ENCODE measurements at places on chromosomes 16 and 17. TPM values are rescaled to one million over a fixed set of nuclear protein-coding genes. Genes with fewer than 3 reads are reported as not detected.

Gene CTRB1
- total RNA-seq: not detected

Gene TBC1D3C
- not detected for total RNA-seq

Gene GPR179
- total RNA-seq: 0.10 TPM

Gene KRT25
- not detected for total RNA-seq

Gene CCL3
- total RNA-seq: not detected

Gene MMP2
- total RNA-seq: 66.9 TPM

Gene MPP2
- total RNA-seq: 22.3 TPM

Gene ALDH3A1
- total RNA-seq: 1.1 TPM

Gene TTYH2
- total RNA-seq: 22.4 TPM

Gene TNS4
- total RNA-seq: not detected

Gene HLF
- total RNA-seq: 29.0 TPM

Gene CCDC137
- total RNA-seq: 7.8 TPM

Gene USP6
- total RNA-seq: 0.06 TPM

Gene CCL4
- 1.0 TPM for total RNA-seq

Gene PLK1
- 9.2 TPM for total RNA-seq

Gene TEX19
- not detected for total RNA-seq

Gene AIPL1
- total RNA-seq: not detected

Gene ZACN
- not detected for total RNA-seq

Gene ITGAX
- 52.7 TPM for total RNA-seq

Gene CRYBA1
- not detected for total RNA-seq

Gene NPIPB2
- total RNA-seq: 1.5 TPM

Gene RABEP2
- 14.7 TPM for total RNA-seq

Gene CA5A
- 0.44 TPM for total RNA-seq

Gene WFIKKN1
- 0.40 TPM for total RNA-seq

Gene MRPL12
- 162 TPM for total RNA-seq

Gene ANKRD40CL
- total RNA-seq: not detected

Gene PYY
- total RNA-seq: not detected

Gene SLC4A1
- 0.35 TPM for total RNA-seq

Gene CCL8
- total RNA-seq: 3.1 TPM

Data from heart left ventricle (tissue), 16 donors.